Fibroblast of skin of left biceps (primary cell): ENCODE measurements at places on chromosomes 1 and 21.

- no peak for DNase-seq
Observed at GRCh38 chr1:178645157-178645807, 79.8 kb upstream of the RALGPS2 start.

- no peak for DNase-seq
Observed at GRCh38 chr1:11684070-11684469, 3.1 kb upstream of the MAD2L2 start.

DNA sequence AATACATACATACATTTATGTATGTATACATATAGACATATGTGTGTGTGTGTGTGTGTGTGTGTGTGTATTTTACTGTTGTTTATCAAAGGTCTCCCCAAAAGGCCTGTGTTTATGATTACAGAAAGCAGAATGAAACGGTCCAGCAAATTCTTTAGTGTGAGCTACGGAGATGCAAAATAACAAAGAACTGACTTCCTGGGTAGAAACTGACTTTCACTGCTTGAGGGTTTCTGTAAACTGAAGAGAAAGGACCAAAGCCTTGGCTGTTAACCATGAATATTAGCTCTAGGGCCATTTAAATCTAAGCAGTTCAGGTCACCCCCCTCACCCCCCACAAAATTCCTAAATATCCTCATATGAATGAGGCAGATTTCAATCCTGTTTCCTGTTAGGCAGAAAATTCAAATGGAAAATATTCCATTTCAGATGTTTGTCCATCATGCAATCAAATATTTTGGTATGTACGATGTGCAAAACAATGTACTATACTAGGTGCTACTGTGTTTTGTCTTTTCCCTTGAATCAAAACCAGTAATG lies 213.2 kb downstream of the TGFB2 start:
- no peak for DNase-seq

- no peak for DNase-seq
Observed at GRCh38 chr1:232877365-232878028, 72.3 kb downstream of the MAP10 start.

DNA sequence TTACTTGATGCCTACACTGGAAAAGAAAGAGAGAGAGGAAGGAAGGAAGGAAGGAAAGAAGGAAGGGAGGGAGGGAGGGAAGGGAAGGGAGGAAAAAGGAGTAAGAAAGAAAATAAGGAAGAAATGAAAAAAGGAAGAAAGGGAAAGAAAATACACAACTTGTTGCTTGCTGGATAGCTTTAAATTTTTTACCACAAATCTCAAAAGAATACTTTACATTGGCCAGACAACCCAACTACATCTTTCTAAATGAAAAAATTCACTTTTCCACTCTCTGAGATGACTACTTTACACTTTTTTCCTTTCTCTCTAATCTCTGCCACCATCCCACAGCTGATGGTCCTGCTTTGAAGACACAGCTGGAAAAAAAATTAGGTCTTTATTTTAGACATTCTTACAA lies 228.9 kb upstream of the FAM78B start:
- no peak for DNase-seq

- peak; percentile 85 for DNase-seq
Observed at GRCh38 chr1:84722794-84723193, 32.5 kb upstream of the SSX2IP start.

DNA sequence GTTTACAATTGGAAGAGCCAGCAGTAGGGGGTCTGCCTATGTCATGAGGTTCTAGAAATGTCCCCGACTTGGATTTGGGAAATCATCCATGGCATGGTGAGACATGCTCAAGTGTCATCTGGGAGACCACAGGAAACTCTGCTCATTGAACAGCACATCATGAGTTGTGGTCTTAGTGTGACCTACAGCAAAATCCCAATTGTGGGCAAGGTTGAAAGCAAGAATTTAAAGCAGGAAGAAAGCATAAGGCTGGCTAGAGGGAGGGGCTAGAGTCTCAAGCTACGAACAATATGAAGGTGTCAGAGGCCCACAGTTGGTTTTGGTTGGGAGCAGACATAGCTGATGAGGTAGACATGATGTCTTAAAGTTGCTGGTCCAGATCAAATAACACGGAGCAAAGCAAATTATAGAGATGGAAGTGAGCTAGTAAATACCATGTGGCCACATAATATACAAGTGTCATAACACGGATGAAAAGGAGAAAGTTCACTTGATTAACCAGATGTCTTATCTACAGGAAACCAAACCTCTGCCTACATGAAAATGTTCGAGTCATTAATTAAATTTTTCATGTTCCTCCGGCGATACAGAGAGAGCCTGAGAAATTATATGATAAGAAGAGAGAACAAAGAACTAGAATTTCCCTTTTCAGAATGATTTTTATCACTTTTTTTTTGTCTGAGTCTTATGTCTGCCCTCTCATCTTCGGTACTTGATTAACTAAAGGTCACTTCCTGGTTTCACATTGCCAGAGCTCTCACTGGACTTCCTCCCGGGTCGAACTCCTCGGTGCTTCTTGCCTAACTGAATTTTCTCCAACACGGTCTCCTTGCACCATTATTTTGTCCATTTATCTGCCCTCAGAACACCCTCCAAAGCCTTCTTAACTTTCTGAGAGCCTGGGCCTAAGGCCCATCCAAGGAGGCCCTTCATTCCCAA lies 67.5 kb upstream of the DUSP10 start:
- DNase-seq: no peak

GRCh38 chr1:169387399-169387798 lies 19.4 kb downstream of the BLZF1 start:
- no peak for DNase-seq

- DNase-seq: no peak
Observed at GRCh38 chr1:20588634-20589225, at the start of gene CDA. CDA (plus strand) TSS chr1:20589097; CDS start chr1:20589130, 33 bp downstream.

DNA sequence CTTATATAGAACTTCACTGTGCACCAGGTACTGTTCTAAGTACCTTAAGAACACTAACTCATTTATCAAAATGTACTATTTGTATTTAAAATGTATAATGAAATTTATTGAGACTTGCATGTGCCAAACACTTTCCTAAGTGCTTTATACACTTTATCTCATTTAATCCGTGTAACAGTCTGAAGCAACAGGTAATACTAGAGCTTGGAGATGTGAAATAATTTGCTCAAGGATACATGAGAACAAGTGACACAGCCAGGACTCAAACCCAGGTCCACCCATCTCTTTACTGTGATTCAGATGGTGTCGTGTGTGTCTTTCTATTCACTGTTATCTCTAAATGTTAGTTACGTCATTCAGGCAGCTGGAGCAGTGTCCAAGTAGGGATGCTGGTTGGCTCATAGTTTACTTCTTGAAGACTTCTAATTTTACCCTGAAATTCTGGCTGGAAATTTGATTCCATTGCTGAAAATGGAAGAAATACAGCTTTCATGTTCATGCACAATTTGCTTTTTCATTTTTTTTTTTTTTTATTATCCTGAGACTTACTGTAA lies 169.7 kb upstream of the UBE2U start:
- no peak for DNase-seq

GRCh38 chr1:60564916-60565750 lies 491.6 kb upstream of the C1orf87 start:
- no peak for DNase-seq

DNA sequence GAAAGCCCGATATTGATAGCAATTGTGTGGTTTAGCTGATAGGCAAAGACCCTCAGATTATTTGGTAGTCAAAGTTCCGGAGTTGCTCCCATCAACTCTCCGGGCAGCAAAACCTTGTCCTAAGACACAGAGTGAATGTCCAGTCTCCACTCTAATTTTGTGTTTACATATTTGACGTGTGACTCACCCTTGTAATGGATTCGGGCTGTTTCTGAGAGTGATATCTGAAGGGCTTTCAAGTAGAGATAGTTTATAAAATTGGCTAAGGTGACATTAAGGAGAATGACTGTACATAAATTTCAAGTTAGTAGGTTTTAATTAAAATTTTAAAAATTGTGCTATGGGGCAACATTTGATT lies 154.2 kb downstream of the CNIH3 start:
- DNase-seq: no peak

GRCh38 chr1:229447809-229448252 lies 13.9 kb upstream of the ACTA1 start:
- no peak for DNase-seq

- no peak for DNase-seq
Observed at GRCh38 chr1:25806418-25806817, 6.4 kb downstream of the SELENON start.

DNA sequence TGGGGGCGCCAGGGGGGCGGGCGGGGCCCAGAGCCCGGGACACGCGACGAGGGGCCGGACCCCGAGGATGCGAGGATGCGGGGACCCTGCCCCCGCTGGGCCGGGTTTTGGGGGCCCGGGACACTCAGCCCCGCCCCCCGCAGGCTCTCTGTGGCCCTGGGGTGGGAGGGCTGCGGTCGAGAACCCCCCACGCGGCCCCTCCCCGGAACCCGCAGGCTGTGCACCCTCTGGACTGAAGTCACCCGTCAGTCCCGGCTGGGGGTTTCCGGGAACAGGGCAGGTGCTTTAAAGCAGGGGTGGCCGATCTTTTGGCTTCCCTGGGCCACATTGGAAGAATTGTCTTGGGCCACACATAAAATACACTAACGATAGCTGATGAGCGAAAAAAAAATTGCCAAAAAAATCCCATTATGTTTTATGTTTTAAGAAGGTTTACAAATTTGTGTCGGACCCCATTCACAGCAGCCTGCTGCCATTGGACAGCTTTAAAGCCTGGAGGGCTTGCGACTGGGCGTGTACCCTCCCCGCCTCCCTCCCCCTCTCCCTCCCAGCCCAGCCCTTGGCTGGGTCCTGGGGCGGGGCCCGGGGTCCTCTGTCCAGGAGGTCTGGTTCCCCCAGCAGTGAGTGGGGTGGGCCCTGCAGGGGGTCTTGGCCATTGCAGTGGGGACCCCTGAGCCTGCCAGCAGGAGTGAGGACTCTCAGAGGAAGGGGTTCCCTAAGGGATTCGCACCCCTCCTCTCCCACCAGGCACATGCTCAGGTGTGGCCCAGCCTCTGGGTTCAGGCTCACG lies 21.6 kb upstream of the C1orf159 start:
- DNase-seq: no peak

DNA sequence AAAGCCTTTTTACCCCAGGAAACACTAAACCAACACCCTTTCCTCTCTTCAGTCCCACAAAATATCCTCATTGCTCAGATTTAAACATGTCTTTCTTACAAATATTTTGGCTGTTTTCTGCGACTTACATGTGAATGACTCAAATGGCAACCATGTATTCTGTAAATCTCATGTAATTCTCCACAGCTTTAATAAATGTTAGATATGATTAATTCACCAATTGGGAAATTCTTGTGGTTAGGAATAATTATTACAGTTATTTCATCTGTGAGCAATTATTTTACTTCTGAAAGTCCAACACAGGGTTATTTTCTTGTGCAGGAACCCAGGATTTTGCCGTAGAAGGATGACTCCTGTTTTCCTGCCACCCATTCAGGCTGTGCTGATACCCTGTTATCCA lies 431.5 kb downstream of the LMO4 start:
- DNase-seq: peak; percentile 79

GRCh38 chr1:246001142-246001836 lies 505.8 kb downstream of the SMYD3 start:
- peak; percentile 85 for DNase-seq

GRCh38 chr1:172273647-172274396 lies 146.7 kb upstream of the C1orf105 start:
- DNase-seq: no peak

GRCh38 chr1:19532519-19532918 lies 47.2 kb upstream of the CAPZB start:
- no peak for DNase-seq

DNA sequence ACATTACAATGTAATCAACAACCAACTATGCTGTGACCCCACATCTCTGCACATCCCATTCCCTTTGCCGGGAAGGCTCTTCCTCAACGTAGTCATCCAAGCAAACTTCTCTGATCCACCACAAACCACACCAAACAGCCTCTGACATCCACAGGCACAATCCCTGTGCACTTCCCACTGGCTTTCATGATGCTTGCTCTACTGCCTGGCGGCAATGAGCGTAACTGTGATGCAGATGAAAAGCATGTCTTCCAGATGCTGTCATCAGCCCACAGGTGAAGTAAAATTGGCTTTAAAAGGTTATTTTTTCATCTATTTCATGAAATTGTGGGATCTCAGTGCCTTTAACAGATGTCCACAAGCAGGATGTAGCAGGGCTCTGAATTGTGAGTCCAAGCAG lies 635.2 kb downstream of the SMYD3 start:
- DNase-seq: peak; percentile 95

GRCh38 chr1:73781251-73781650 lies 416.7 kb downstream of the LRRIQ3 start:
- no peak for DNase-seq

DNA sequence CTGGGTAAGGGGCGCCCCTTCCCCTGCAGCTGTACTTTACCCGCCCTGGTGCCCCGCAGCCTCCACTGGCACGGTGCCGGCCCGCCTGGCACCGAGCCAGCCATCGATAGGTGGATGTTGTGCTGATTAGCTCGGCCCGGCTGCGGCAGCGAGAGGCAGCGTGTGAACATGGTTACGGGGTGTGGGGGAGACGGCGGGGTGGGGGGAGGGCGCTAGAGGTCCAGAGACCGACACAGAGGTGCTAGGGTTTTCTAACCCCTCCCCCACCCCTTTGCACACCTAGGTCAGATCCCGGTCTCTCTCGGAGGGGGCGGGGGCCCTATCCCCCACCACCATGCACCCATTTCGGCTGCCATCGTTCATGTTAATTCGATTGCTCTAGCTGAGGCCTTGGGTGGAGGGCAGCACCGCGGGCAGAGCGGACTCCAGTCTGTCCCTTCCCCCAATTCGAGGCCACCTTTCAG lies 6.7 kb downstream of the EFNA4 start:
- no peak for DNase-seq

- DNase-seq: no peak
Observed at GRCh38 chr1:156807627-156808026, 9.0 kb downstream of the SH2D2A start.

- DNase-seq: no peak
Observed at GRCh38 chr1:156177919-156178654, 15.8 kb upstream of the SLC25A44 start.

DNA sequence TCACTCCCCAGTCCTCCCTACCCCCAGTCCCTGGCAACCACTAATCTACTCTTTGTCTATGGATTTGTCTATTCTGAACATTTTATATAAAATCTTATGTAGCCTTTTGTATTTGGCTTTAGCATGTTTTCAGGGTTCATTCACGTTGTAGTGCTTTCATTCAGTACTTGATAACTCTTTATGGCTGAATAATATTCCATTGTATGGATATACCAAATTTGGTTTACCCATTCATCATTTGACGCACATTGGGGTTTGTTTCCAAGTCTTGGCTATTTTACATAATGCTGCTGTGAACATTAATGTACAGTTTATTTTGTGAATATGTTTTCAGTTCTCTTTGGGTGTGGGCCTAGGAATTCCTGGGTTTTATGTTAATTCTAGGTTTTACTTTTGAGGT lies 2.6 kb downstream of the KDM1A start:
- no peak for DNase-seq

- DNase-seq: no peak
Observed at GRCh38 chr1:97893844-97894243, 27.0 kb downstream of the DPYD start.
